ENCODE measurements at places on chromosomes 16 and 17.
A peak's percentile ranks its signal among the peaks of the same experiment; 100 is the strongest.

DNA sequence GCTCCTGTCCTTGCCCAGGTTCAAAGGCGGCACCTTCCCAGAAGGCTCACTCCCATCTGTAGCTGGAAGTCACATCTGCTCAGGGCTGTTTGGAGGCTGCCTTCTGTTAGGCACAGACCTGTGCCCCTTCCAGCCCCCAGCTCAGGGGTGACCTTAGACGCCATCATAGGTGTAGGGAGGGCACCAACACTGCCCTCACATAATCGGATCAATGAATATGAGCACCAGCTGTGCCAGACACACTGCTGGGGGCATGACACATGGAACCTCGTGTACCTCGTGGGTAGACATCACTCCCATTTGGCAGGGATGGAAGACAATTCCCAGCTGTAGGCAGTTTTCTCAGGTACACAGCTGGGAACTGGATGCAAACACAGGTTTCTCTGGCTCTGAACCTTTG, 220.7 kb upstream of the ASIC2 start:
- no peak for DNase-seq

- no peak for DNase-seq
Observed at GRCh38 chr16:65716737-65717700, 595.2 kb upstream of the CDH11 start.

GRCh38 chr16:57645691-57646387, 17.4 kb downstream of the ADGRG1 start:
- no peak for DNase-seq

DNA sequence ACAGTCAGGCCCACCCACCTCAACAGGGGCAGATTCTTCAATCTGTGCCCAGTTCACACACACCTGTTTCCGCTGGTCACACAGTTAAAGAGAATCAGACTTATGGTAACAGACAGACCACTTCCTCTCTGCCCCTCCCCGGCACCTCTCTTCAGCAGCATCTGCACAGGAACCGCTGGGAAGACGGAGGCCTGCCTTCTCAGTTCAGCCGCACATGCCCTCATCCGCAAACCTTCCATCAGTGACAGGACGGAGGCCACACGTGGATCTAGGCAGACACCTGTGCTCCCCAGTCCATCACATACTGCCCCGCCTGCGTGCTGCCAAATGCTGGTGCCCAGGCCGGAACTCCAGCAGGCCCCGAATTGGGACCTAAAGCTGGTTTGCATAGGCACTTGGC, 10.3 kb downstream of the PHB1 start:
- no peak for DNase-seq

- DNase-seq: no peak
Observed at GRCh38 chr16:1274767-1275166, 18.9 kb downstream of the TPSD1 start.

DNA sequence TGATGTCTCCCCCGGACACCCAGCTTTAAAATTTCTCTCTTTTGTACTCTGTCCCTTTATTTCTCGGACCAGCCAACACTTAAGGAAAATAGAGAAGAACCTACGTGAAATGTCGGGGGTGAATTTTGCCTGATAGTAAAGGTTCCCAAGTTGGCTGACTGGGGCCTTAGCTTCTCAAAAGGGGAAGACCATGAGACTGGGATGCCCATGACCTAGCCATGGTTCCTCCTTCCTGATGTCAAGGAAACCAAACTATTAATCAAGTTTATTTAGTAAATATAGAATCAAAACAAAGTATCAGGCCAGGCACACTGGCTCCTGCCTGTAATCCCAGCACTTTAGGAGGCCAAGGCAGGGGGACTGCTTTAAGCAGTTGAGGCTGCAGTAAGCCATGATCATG, 2.4 kb upstream of the EIF1 start:
- no peak for DNase-seq

- DNase-seq: no peak
Observed at GRCh38 chr16:31695667-31696066, 168.0 kb downstream of the AHSP start.

DNA sequence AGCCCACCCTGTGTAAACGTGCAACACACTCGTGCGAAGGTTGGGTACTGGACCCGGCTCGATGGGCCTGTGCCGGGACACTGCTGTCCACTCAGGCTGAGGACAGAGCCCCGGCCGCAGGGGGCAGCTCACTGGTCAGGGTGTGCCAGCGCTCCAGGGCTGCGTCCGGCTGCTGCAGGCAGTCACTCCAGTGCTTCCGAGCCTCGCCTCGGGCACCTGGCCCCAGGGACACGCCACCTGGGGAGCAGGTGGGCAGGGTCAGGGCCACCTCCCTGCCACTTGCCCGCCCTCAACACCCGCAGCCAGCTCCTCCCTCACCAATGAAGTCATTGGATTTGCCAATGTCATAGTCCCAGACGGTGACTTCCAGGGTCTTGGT, 4.7 kb downstream of the DOC2A start:
- DNase-seq: no peak

DNA sequence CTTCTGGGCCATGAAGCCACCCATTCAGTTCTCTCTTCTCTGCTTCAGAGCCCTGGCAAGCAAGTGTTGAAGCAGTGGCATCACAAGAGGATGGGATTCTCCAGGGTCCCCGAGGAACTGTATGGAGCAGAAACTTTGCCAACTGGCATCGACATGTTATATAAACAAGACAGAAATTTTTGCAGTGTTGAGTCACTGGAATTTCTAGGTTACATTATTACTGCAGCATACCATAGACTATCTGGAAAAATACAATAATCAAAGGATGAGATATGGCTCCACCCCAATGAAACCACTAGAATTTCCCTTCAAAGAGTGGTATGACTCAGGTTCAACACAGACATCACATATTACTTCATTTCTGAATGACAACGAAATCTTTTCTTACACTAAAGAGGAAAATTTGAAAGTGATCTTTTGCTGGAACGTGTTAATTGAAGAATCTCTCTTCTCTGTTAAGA, 343.0 kb upstream of the DYNLRB2 start:
- no peak for DNase-seq

DNA sequence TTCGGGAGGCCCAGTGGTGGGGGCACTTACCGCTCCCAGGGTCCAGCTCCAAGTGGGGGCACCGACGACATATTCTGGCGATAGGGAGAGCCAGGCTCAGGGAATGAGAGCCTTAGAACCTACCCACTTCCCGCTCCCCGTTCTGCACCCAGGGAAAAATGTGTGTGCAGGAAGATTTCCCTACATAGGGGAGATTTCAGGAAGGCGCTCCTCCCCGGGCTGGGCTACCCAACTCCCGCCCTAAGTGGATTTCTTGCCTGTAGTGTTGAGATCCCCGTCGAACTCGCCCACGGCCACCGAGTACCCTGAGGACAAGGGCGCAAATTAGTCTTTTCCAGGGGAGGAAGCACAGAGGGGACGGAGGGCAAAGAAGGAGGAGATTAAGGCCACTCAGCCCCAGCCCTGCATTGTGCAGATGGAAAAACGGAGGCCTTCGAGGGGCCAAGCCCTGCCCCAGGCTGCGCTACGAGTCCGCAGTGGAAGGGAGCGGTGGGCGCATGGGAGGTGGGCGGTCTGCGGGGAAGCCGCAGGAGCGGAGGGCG, 5.1 kb downstream of the ITGA2B start:
- no peak for DNase-seq

GRCh38 chr17:28174352-28175046, 132.0 kb downstream of the NLK start:
- no peak for DNase-seq

DNA sequence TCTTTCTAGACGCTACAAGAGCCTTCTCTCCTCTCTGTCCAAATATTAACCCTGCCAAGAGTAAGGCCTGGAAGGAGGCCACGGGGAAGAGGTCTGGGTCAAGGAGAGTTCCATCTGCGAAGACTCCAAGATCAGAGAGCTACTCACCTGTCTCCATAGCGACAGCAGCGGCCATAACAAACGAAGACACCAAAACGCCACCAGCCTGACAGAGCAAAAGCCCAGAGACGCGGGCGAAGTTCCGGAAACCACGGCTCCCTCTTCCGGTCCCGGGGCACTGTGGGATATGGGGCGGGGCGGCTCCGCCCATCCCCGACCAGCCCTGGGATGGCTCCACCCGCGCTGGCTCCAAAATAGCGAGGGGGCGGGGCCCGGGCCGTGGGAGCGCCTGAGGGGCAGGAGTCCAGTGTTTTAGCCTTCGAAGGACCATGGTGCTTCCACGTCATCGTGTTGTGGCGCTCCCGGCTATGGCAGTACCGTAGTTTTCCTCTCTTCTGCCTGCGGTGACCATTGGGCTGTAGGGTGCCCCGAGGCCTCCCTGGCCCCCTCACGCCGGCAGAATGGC, at the start of the genes C17orf100 and MED31:
C17orf100 (plus strand) TSS at position 409 of the 565 bp plus-strand sequence; CDS start at position 561, 152 bp downstream.
MED31 (minus strand) TSS at position 252 of the 565 bp plus-strand sequence; CDS start at position 175, 77 bp downstream.
- DNase-seq: peak; percentile 93

DNA sequence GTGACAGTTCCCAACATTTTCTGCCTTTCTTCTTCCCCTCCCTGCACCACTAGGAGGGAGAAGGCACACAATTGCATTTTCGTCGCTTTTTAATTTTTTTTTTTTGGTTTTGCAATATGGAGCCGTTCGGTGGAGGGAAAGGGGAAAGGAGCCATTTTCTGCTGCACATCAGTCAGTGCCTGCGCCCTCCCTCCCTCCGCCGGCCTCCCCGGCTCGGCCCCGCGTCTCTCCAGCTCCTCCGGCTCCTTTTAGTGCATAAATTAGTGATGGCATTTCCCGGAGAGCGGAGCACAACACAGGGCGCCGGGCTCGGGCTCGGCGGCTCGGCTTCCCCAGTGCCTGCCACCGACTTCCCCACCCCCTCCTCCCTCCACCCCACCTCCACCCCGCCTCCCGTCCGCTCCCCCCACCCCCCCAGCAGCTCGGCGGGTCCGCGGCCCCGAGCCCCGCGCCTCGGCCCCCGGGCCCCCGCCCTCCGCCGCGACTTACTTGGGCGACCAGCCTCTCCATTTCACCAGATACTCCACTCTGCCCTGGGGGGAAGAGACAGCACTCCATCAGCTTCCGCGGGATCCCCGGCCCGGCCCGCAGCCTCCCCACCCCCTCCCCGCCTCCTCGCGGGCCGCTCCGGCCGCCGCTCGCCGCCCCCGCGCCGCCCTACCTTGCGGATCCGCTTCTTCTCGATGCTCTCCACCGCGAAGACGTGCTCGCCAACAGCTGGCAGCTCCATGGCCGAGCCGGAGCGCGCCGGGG, 542 bp downstream of the CBX4 start:
- DNase-seq: no peak

DNA sequence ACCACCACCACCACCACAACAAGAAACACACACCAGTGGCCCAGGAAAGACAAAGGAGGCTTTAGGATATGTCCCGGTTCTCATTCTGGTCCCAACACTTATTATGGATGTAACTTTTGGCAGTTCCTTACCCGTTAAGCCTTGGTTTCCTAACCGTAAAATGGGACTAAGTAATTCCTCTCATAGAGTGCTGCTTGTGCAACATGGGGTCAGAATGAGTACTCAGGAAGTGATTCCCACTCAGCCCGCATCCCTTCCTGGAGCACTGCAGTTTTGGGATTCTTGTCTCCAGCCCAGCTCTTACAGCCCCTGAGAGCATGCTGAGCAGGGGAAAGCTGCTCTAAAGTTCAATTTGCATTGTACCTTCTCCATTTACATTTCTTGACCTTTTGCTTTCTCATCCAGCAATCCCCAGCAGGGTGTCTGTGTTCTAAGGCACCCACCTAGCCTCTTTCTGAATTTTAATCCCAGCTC, 262.6 kb downstream of the PRKCA start:
- no peak for DNase-seq

DNA sequence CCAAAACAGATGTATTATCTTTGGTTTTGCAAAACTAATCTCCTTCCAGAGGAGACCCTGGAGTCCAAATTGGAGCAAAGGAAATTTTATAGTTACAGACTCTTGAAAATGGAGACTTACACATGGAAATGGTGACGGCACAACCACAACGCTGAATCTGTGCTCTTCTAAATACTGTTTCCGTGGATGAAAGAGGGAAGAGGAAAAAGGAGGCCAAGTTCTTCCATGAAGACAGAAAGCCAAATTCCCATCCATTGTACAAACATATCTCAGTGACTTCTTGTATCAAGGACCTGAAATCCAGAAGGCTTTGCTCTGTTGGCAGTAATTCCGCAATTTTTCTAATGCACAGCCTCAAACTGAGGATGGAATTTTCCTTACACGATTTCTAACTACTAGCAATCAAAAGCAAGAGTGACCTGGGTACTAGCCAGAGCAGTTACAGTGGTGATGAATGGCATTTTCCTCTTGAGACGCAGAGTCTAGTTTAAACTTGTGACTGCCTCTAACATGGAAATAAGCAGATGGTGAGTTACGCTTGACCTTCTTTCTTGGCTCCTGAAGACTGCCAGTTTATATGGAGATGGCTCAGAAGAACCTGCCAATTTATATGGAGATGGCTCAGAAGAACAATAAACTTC, 38.5 kb downstream of the VPS53 start:
- no peak for DNase-seq
